Adrenal gland (tissue), 19 donors: ENCODE measurements at places on chromosomes 2 and 18. TPM values are rescaled to one million over a fixed set of nuclear protein-coding genes. Genes with fewer than 3 reads are reported as not detected.

DNA sequence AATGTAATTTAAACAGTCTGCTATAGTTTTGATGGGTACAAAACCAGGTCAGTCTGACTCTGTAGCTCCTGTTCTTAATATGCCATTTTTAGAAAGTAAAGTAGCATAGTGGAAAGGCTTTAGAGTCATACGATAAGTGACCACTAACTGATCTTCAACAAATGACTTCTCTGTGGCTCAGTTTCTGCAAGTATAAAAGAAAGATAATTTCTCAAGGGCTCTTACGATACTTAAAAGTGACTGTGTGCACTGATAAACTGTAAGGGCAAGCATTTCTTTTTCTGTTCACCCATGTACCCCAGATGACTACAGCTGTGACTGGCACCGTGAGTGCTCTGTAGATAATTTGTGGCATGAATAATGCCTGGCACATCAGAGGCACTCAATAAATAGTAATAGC, 178.7 kb downstream of the LCLAT1 start:
- H3K27me3 ChIP-seq = no peaks in the 10 kb centered on the region
- H3K4me3 ChIP-seq = no peak overlapping the region
- DNase-seq = no peak
- no peaks in the 10 kb centered on the region for H3K4me1 ChIP-seq
- H3K36me3 ChIP-seq = no peaks in the 10 kb centered on the region
- H3K27ac ChIP-seq = no peak overlapping the region

DNA sequence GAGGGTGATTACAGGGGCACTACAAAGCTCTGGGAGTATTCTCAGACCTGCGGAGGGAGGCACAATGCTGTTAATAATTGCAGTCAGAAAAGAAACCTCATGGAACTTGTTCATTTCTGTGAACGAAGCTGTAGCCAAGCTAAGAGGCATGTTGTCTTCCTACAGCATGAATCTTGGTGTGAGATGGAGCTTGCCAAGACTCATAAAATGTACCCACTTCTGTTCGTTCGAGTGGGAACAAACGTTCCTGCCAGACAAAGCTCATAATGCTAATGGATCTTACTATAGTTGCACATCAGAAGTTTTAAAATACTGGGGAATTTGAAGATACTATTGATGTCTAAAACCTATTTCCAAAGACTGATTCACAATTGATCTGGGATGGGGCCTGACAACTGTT, 489.1 kb downstream of the ZEB2 start:
- H3K4me3 ChIP-seq = no peak overlapping the region
- no peak for DNase-seq
- H3K36me3 ChIP-seq = no peaks in the 10 kb centered on the region
- no peaks in the 10 kb centered on the region for H3K27me3 ChIP-seq
- no peak overlapping the region for H3K27ac ChIP-seq

- no peak for DNase-seq
- H3K27me3 ChIP-seq = no peaks in the 10 kb centered on the region
- H3K36me3 ChIP-seq = no peaks in the 10 kb centered on the region
- H3K4me1 ChIP-seq = no peaks in the 10 kb centered on the region
Observed at GRCh38 chr2:51812138-51812866, 780.4 kb upstream of the NRXN1 start.

DNA sequence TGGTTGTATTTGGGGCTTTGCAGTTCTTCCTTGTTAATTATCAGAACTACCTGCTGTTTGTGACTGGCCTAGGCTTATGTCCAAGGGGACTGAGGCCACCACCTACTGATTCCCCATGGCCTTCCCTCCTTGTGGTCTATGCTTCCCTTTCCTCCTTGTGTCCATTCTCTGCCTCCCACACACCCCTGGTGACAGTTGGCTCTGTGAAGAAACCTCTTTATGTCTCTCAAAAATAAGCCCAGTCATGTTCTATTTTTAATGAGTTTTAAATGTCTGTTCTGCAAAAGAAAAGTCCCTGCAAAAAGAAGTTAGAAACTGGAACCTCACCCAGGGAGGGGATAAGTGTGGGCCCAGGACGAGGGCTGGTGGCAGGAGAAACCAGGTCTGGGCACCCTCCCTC, 105.0 kb downstream of the SMC6 start:
- H3K36me3 ChIP-seq = no peaks in the 10 kb centered on the region
- no peak for DNase-seq

- no peaks in the 10 kb centered on the region for H3K27me3 ChIP-seq
Observed at GRCh38 chr2:128385365-128385764, 66.7 kb upstream of the HS6ST1 start.

DNA sequence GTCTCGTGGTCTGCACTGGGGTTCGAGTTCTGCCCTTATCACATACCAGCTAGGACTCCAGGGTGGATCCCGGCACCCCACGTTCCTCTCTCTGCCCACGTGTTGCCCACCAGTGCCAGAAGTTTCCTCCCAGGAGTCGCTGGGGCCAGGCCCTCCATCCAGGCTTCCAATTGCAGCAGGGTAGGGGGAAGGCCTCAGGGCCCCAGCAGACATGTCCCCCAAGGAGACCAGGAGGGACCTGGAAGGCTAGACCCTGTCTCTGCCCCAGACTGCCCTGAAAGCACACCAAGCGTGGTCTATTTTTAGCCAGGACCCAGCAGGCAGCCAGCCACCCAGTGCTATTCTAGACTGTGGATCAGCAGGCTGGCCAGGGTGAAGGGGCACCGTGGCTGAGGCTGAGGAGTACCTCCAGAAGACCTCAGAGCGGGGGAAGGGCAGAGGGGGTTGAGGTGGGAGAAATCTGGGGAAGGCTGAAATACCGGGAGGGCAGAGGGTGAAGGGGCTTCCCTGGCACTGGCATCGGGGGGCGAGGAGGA, 18.8 kb upstream of the TNS1 start:
- no peak overlapping the region for H3K4me3 ChIP-seq
- no peaks in the 10 kb centered on the region for H3K4me1 ChIP-seq
- H3K36me3 ChIP-seq = no peaks in the 10 kb centered on the region
- peak; percentile 8 for DNase-seq
- H3K27me3 ChIP-seq = no peaks in the 10 kb centered on the region

DNA sequence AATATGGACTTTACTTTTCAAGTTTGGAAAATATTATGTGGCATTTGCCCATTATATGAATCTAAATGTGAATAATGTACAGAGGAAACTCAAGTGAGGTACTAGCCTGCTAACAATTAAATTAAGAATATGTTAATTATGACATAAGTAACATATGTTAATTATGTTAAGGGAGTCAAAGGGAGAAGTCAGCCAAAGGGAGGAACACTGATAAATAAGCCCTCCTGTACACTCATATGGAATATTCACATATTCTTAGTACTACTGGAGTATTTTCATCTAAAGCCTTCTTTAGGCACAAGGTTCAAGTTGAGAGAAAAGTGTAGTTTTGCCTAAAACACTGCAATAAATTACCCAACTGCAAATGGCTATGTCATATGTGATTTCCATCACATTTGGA, 30.1 kb downstream of the ITGB6 start:
- H3K27ac ChIP-seq = no peak overlapping the region
- no peaks in the 10 kb centered on the region for H3K36me3 ChIP-seq
- no peaks in the 10 kb centered on the region for H3K27me3 ChIP-seq
- DNase-seq = no peak
- H3K4me3 ChIP-seq = no peak overlapping the region

The LYPD6 gene
- total RNA-seq = 1.2 TPM

DNA sequence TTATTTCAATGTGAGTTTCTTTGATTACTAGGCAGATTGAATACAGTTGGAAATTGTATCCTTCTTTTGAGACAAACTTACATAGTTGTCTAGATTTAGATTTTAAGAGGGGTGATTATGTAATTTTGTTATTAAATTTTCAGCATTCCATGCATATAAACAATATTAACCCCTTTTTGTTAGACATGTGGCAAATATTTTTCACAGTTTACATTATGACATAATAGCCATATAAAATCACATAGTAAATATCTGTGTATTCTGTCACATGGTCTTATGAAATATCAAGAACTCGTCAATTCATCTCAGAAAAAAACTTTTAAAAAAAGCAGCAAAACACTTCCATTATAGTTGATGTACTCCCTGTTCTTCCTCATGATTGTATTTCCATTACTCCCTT, 243.8 kb downstream of the CYP26B1 start:
- no peaks in the 10 kb centered on the region for H3K36me3 ChIP-seq
- H3K4me3 ChIP-seq = no peak overlapping the region
- H3K4me1 ChIP-seq = no peaks in the 10 kb centered on the region
- H3K27me3 ChIP-seq = peaks cover 9% of the 10 kb centered on the region

DNA sequence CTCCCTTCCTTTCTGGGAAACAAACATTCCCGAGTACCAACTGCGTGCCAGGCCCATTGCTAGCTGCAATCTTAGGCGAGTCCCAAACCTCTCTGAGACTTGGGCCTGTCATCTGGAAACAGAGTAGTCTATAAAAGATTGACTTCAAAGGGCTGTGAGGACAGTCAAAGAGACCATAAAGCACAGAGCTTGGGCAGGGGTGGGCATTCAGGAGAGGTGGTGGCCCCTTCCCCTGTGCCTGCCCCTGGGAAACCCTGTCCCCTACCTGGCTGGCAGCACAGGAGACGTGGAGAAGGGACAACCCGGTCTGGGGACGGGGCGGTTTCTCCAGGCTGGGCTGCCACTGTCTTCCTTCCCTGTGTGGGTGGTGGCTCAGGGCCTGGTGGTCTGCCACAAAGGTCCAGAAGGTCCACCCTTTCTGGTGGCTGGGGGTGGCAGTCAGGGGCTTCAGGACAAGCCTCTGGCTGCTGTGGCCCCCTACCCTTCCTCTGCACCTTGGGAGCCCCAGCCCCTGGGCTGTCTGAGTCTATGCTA, 33.9 kb upstream of the FOSL2 start:
- no peak for DNase-seq
- no peaks in the 10 kb centered on the region for H3K36me3 ChIP-seq
- H3K27me3 ChIP-seq = no peaks in the 10 kb centered on the region
- no peak overlapping the region for H3K4me3 ChIP-seq
- peaks cover 14% of the 10 kb centered on the region for H3K4me1 ChIP-seq
- no peak overlapping the region for H3K27ac ChIP-seq

GRCh38 chr2:152263911-152264310, 71.1 kb upstream of the FMNL2 start:
- no peaks in the 10 kb centered on the region for H3K27me3 ChIP-seq
- H3K27ac ChIP-seq = no peak overlapping the region
- DNase-seq = no peak
- no peaks in the 10 kb centered on the region for H3K36me3 ChIP-seq
- no peak overlapping the region for H3K4me3 ChIP-seq

The DBI gene
- total RNA-seq = 60.6 TPM

The SCN1A gene
- 0.41 TPM for total RNA-seq

The ACMSD gene
- 0.69 TPM for total RNA-seq

The HOXD12 gene
- total RNA-seq = not detected

The FSHR gene
- total RNA-seq = not detected

DNA sequence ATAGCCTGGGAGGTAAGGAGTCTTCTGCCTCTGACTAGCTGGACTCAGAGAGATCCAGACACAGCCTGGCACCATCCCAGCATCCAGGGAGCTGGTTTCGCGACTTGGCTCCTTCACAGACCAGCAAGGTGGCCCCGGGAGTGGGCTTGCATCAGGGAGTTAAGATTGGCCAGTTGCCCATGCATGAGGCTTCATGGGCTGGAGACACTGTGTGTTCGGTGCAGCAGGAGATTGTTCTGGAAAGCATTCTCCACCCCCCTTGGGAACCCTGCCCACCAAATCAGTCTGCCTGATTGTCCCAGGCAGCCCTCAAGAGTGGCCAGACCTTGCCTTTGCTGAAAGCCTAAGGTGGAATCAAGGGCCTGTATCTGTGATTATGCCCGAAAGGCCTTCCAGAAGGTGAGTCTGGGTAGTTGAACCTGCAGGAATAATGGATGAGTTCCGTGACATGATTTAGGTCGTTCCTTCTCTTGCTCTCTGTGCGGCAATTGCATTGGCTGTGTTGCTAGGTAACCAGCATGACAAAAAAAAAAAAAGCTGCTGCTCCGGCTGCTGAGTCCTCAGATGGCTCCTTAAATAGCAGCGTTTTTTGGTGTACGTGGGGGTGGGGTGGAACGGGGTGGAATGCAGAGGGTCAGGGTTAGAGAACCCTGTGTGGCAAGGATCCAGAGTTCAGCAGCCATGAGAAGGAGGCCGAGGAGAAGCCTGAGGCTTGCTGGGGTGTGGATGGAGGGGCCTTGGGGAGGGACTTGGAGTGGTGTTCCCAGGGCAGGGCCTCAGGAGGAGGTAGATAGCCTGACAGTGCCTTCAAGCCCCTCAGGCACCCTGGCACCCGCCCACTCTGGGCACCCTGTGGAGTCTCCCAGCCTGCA, 93.0 kb upstream of the MCFD2 start:
- H3K27ac ChIP-seq = no peak overlapping the region
- H3K36me3 ChIP-seq = peaks cover 37% of the 10 kb centered on the region
- DNase-seq = peak; percentile 93

The AFF3 gene
- total RNA-seq = 7.5 TPM

The DSC2 gene
- total RNA-seq = 14.2 TPM

The ZNF804A gene
- 0.35 TPM for total RNA-seq
